ENCODE measurements at places on chromosomes 6 and 20.

- no peak for DNase-seq
Measured at GRCh38 chr6:45590226-45590625, 212.5 kb upstream of the SUPT3H start.

GRCh38 chr6:110295451-110296165, 62.5 kb downstream of the METTL24 start:
- DNase-seq: no peak

GRCh38 chr6:37175332-37176267, 5.6 kb downstream of the PIM1 start:
- no peak for DNase-seq

DNA sequence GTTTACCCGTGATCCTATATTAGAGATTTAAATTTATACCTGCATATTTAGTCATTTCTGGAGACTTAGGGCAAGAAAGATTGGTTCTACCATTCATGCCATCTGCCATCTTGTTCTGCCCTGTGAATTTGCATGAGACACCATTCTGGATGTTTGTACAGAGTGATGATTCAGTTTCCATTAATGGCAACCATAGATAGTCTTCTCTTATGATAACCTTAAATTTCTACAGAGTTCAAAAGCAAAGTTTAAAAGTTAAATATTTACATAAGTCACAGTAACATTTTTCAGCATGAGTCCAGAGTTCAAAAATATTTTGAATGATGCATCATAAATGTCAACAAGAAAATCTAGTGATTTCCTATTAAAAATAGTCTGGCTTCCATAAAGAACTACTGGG, 23.2 kb downstream of the PLCB1 start:
- no peak for DNase-seq

GRCh38 chr6:5764401-5764955, 242.2 kb downstream of the NRN1 start:
- DNase-seq: no peak

DNA sequence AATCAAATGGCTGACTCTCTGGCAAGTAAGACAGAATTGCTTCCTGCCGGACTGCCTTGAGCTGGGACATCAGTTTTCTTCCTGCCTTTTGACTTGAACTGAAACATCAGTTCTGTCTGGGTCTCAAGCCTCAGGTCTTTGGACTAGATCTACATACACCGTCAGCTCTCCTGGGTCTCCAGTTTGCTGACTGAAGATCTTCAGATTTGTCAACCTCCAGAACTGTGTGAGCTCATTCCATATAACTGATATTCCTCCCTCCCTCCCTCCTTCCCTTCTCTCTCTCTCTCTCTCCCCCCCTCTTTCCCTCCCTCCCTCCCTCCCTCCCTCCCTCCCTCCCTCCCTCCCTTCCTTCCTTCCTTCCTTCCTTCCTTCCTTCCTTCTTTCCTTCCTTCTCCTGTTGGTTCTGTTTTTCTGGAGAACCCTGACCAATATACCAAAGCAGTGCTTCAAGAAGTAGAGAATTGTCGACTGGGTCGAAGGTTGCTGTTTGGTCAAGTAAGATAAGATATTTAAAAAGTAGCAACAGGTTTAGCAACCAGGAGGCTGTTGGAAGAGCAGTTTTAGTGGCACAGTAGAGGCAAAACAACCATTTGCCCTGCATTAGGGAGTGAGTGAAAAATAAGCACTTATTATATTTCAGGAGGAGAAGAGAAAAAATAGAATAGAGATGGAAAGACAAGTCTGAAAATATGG, 33.1 kb upstream of the CMTR1 start:
- no peak for DNase-seq

- DNase-seq: no peak
Measured at GRCh38 chr6:139641376-139641775, 266.9 kb upstream of the CITED2 start.

DNA sequence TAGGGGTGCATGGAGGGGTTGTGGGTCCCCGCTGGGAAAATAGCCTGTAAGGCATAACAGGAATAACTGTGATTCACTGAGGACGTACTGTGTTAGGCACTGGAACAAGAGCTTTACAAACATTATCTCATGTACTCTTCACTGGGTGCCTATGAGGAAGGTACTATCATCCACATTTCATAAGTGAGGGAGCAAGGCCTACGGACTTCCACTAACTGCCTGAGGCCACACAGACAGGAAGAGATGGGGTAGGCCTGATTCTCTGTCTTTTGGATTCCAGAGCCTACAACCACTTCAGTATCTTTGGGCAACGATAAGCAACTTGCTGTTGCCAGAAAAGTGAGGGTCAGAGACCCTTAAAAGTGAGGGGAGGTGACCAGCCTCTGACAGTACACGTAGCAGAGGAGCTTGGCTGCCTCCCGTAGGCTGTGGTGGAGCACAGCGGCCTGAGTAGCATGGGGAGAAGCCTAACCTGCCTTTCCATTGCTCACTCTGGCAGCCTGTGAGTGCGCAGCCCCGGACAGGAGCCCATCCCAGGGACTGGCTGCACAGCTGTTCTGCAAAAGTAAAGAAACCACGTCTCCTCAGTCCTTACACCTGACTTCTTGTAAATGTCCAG, 30.4 kb downstream of the PSMB1 start:
- peak; percentile 58 for DNase-seq

- no peak for DNase-seq
Measured at GRCh38 chr6:88641178-88641903, 322.1 kb downstream of the RNGTT start.

GRCh38 chr20:35237486-35237885, 11.0 kb downstream of the MMP24 start:
- no peak for DNase-seq

Measured in WERI-Rb-1 (cell line).